ENCODE measurements at places on chromosomes 6 and 20.

DNA sequence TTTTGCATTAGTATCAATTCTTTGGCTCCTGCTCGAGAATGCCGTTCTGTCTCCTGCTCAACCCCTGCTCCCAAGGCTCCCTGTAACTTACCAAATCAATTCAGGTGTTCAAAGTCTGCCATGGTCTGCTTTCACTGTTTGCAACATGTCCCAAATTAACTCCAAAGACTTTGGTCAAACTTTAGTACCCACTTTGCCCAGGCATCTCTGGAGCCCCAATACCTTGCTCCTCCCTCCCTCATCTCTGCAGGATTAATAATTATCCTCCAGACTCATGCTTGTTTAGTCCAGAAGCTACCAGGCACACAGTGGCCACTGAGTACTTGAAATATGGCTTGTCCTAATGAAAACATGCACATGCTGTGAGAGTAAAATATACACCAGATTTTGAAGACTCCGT, 30.2 kb downstream of the GCLC start:
- no peak for DNase-seq

GRCh38 chr6:44002067-44002592, 125.1 kb downstream of the MRPL14 start:
- peak; percentile 45 for DNase-seq

- DNase-seq, result no peak
Measured at GRCh38 chr6:45929421-45930361, 86.0 kb downstream of the CLIC5 start.

GRCh38 chr20:57369596-57369995, 18.5 kb downstream of the RAE1 start:
- DNase-seq, result no peak

- peak; percentile 70 for DNase-seq
Measured at GRCh38 chr6:28606424-28607391, 81.0 kb downstream of the GPX5 start.

DNA sequence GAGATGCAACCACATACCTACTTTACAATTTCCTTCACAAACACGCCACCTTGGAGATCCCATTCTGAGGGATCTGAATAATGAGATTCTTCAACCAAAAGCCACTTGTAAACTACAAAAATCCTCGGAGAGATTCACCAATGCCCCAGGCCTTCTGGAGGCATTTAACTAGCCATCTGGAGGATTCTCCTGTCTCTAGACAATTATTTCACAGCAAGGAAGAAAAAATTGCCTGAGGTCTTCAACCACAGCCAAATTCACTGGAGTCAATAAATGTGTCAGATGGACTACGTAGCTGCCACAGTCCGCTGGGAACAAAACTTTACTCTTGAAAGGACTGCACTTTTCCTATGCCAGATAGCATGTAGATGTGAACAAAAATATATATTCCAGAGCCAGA, 19.0 kb upstream of the DCDC2 start:
- DNase-seq, result no peak

GRCh38 chr6:12593771-12594529, 122.6 kb upstream of the PHACTR1 start:
- DNase-seq, result no peak
